ENCODE measurements at places on chromosomes 12 and 14.

DNA sequence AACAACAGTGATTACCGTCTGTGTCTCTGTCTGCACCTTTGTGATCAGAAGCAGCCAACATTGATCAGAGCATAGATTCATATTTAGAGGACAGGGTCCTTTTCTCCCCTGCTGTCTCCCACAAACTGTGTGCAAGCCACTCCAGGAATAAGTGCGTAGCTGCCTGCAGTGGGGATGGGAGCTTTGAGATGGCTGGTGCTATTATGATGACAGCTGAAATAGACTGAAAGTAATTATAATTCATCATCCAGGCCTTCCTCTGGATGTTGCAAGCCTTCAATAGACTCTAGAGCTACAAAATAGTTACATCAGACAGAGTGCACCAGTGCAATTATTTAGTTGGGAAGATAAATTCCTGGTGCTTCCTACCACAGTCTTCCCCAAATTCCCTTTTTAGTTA is 68.1 kb downstream of the BORCS5 start:
- DNase-seq = no peak

- no peak for DNase-seq
Observed at GRCh38 chr14:100658181-100658886, 68.4 kb upstream of the DLK1 start.

DNA sequence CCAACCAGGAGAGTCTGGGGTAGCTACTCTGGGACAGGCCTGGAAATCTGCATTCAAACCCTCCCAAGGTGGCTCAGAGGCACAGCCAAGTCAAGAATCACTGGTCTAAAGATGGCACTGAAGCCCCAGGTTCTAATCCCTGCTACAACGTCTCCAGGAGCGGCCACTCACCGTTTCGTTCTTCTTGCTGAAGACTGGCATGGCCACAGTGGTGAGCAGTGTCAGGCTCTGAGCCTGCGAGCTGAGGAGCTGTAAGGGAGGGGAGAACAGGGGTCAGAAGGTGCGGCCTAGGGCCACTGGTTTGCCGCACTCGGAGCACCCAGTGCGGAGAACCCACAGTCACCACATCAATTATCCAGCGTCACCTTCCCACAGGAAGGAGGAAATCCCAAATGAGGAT is 38.8 kb downstream of the CACNA2D4 start:
- no peak for DNase-seq

GRCh38 chr14:21525962-21526671 is at the start of gene SALL2:
Gene SALL2 (minus strand): TSS chr14:21526346. CDS start chr14:21526127, 219 bp downstream.
- peak; percentile 55 for DNase-seq

GRCh38 chr12:62292761-62293344 is 32.6 kb downstream of the USP15 start:
- DNase-seq = no peak

DNA sequence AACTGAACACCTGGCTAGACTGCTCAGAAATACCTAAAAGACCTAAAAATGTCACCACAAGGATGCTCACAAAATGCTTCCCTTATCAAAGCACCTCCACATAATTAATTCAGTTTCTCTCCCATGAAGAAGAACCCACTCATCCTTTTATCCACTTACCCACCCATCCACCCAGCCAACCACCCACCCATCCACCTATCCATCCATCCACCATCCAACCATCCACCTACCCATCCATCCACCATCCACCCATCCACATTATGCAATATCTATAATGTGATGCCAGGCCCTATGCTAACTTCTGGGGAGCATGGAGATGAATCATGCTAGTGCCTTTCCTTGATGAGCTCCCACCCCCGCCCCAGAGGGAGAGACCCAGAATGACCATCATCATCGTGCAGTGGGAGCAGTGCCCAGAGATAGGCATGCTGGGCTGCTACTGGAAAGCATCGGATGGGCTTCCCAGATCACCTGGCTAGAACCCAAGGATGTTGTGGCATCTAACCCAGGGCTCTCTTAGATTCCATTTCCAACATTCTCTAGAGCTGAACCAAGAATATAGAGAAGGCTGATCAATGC is 166.6 kb downstream of the TTC7B start:
- no peak for DNase-seq

DNA sequence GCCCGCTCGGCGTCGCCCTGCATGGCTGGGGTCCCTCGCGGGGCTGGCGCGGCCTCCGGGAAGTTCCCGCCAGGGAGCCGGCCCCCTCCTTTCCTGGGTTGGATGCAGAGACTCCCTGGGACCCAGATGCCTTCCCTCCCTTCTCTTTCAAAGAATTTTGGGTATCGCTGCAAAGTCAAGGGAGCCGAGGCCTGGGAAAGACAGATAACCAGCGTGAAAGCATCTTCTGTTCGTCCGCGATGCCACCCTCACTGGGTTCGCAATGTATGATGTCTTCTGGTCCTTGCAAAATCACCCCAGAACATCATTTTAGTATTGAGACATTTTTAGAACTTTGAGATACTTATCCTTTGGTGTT is 451 bp downstream of the IRAK3 start:
- DNase-seq = no peak

- no peak for DNase-seq
Observed at GRCh38 chr14:35895256-35895655, 69.1 kb downstream of the BRMS1L start.

DNA sequence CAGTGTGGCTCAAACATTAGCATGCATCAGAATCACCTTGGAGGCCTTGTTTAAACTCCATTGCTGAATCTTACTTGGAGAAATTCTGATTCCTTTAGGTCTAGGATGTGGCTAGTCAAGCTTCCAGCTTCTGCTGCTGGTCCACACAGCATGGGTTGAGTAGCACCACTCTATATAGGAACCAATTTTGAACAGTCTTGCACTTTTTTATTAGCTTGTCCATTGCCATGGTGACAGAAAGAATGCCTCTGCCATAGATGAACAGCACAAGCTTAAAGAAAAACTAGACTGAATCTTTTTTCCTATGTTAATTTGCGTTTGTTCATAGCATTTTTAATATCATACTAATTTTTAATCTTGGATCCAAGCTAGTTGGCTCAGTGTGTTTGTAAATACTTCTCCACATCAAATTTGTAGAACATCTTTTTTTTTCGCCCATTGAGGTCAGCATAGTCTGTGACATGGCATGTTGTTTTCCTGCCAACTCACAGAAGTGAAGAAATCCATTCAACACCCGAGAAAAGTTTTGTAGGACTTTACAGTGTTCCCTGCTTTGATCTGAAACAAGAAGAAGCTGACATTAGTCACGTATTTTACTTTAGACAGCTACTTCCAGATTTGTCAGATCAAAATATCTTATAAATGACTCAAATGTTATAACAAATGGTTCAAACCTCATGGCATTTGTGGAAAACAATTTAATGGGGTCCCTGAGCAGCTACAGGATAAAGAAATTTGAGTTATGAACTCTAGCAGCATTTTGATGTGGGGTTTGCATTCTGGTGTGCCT is 438.8 kb downstream of the EGLN3 start:
- no peak for DNase-seq

- DNase-seq = no peak
Observed at GRCh38 chr12:47014474-47014873, 64.9 kb upstream of the PCED1B start.

- DNase-seq = no peak
Observed at GRCh38 chr12:8036346-8036745, 3.8 kb downstream of the FOXJ2 start.

DNA sequence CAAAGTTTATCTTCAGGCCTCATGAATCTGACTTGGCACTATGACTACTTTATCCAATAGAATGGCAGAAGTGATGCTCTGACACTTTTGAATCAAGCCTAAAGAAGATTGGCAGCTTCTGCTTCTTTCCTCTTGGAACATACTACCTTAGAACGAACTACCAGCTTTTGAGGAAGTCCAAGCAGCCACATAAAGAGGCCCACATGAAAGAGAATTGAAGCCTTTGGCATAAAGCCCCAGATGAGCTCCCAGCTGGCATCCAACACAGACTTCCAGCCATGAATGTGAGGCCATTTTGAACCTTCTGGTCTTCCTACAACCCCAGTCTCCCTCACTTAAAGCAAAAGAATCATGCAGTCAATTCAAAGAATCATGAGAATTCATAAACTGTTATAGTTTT is 65.8 kb downstream of the EEA1 start:
- no peak for DNase-seq

GRCh38 chr14:51294951-51295525 is 55.0 kb downstream of the TMX1 start:
- DNase-seq = no peak

GRCh38 chr12:53180931-53181645 is 363 bp upstream of the CSAD start:
- peak; percentile 68 for DNase-seq

- DNase-seq = no peak
Observed at GRCh38 chr12:2743478-2743877, 51.3 kb upstream of the FKBP4 start.

DNA sequence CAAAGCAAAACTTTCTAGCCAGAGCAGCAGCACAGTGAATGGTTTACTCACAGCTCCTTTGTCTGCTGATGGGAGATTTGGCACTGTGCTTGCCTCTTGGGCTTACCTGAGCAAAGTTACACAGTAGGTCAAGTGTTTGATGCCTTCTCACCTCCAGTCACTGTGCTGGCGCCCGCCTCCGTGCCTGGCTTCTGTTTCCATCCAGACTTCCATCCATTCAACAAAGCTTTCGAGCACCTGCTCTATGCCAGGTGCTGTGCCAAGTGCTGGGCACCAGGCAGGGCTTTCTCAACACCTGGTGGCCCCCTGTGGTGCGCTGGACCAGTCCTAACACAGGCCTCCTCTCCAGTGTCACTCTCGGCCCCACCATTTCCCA is 199.2 kb upstream of the EEA1 start:
- no peak for DNase-seq

DNA sequence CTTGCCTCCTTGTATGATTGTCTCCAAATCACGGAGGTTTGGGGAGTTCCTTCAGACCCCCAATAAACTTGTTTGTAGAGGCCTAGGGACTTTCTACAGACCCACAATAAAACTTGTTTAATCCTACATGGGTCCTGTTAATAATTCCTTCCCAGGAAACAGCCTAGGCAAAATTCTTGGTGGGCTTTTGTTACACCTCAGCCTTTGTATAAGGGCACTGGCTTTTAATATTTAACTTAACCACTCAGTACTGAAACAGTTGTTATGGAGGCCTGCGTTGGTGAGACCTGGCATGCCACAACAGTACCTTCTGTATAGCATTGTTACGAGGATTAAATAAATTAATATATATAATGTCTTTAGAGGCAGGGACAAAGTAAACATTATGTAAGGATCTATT is 32.7 kb upstream of the FAR2 start:
- no peak for DNase-seq

DNA sequence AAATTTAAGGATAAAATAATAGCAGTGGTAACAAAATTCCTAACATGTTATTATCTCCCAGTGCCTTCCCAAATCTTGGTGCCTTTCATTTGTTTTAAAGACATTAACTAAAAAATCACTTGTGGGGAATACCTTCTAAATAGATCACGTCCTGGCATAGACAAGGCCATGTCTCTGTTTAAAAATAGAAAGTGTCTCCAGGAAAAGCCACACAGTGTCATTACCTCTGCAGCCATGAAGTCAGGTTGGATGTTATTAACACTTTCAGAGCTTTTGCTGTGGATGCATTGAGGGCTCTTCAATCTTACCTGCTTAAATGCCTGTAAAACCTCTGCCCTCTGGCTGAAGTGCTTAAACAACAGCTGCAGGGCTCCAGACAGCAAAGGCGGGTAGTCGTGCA is 211.1 kb downstream of the ITPR2 start:
- no peak for DNase-seq

- no peak for DNase-seq
Observed at GRCh38 chr14:78074561-78074960, 95.6 kb upstream of the NRXN3 start.

- no peak for DNase-seq
Observed at GRCh38 chr14:93628048-93628447, 160.2 kb downstream of the PRIMA1 start.

- no peak for DNase-seq
Observed at GRCh38 chr12:119634743-119635142, 33.2 kb upstream of the PRKAB1 start.

- DNase-seq = no peak
Observed at GRCh38 chr12:10155966-10156365, 16.0 kb downstream of the OLR1 start.

DNA sequence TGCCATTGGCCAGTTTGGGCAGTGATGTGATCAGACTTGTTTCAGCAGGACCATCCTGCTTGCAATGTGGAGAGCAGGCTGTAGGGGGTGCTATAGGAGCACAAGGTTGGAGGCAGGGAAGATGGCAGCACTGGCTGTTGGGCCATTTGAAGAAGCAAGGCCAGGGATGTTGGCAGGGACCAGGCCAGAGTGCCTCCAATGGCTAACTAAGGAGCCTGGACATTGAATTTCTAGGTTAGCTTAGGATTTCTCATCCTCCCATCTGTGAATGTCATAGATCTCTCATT is 23.5 kb downstream of the FGF23 start:
- peak; percentile 5 for DNase-seq

GRCh38 chr12:52178984-52179383 is 12.8 kb downstream of the KRT80 start:
- DNase-seq = no peak

- no peak for DNase-seq
Observed at GRCh38 chr12:118841588-118841987, 139.8 kb upstream of the SRRM4 start.

DNA sequence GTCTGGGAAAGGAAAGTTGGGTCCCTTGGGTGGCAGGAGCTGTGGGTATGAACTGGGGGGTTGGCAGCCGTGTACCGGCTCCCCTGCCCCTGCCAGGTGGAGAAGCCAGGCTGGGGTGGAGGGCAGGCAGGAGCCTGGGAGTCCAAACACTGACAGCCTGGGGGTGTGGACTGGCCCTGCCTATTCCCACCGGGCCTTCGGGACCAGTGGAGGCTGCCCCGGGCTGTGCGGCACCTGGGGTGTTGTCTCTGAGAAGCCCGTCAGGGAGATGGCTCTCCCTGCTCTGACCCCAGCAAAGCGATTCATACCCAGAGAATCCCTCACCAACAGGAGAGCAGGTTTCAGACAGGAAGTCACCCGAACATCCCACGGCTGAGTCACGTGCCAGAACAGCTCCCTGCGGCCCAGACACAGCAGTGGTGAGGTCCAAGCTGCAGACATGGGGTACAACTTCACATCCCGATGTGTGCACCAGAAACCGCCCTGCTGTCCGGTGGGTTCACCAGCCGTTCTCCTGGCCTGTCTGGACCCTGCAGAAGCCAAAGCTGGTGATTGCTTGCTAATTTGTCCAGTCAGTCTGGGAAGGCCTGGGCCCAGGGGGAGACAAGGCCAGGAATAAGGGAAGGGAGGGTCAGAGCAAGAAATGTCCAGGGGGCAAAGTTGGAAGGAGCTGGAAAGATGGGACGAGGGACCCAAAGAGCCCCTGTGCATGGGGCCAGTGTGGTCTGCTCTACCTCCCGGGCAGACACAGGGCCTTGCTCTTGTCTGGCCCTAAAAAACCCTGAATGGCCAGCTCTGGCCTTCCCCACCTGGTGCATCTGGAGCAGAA is 2.1 kb upstream of the GPR132 start:
- DNase-seq = no peak

- DNase-seq = no peak
Observed at GRCh38 chr12:88895634-88896033, 315.4 kb upstream of the KITLG start.

DNA sequence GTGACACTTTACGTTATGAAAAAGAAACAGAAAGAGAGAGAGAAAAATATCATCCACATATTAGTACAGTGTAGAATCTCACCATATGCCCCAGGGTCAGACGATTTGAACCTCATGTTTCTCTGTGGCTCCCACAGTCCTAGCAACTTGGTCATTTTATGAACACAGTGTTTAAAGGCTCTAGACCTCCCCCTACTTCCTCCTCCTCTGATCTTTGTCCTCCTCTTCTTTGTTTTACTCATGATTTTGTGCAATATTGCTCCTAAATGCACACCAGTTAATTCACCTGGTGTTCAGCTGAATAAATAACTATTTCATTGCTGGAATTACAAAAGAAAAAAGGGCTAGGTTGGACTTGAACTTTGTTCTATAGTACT is 18.2 kb downstream of the GLT1D1 start:
- DNase-seq = no peak

Data from stimulated activated CD4-positive, alpha-beta T cell treated with anti-CD3 and anti-CD28 coated beads, TNF-alpha, amount 100 ng/mL, for 4 hours (primary cell).